ENCODE measurements at places on chromosomes 3 and 15. TPM values are rescaled to one million over a fixed set of nuclear protein-coding genes. Genes with fewer than 3 reads are reported as not detected.

DNA sequence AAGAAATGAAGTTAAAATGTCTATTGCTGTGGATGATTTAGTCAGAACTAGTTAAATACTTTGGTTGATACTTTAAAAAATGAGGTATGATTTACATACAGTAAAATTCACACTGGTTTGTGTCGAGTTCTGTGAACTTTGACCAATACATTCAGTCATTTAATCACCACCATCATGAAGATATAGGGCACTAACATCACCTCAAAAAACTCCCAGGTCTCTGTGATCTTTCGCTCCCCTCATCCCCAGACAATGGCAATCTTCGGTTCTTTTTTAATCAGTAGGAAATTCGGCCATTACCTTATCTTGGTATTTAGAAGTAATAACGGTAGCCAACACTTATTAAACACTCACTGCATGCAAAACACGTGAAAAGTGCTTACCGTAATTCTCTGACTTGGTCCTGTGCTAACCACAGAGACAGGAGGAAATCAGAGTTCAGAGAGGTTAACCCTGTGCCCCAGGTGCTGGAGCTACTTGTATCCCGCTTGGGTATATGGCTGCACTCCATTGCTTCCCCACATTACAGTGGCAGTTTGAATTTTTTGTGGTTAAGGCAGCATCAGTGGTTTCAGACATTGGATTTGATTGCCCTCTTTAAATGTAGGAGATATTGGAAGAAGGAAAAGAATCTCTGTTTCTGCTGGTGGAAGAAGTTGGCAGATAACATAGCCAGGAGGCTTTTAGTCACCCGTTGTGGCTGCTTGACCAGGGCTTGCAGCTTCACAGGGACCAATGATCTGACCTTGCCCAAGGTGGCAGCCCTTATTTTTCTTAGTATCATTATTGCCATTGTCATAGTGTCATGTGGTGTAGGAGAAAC is 4.2 kb downstream of the PLCL2 start:
- H3K27ac ChIP-seq: peak overlapping the region; percentile 92
- H3K36me3 ChIP-seq: no peaks in the 10 kb centered on the region
- peaks cover 10% of the 10 kb centered on the region for H3K27me3 ChIP-seq
- peak overlapping the region; percentile 99 for H3K4me3 ChIP-seq
- DNase-seq: peak; percentile 40
- H3K4me1 ChIP-seq: peaks cover 83% of the 10 kb centered on the region

The NRG4 gene
- polyA plus RNA-seq: not detected

The LSAMP gene
- polyA plus RNA-seq: not detected

DNA sequence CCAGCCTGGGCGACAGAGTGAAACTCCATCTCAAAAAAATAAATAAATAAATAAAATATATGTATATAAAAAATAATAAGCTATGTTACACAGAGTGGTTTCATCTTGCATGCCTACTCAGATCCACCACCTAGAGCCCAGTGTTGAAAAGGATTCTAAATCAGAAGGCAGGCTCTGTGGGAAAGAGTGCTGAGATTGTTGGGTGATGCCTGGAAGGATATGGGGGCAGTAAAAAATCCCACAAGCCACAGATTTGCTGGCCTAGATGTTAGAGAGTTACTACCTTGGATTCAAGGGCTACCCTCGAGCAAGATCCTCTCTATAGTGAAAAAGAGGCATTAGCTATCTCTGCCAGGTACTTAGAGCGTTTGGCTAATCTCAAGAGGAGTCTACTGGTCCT is 144.3 kb downstream of the STAC start:
- H3K4me1 ChIP-seq: no peaks in the 10 kb centered on the region
- H3K27me3 ChIP-seq: peaks cover 2% of the 10 kb centered on the region
- no peak overlapping the region for H3K27ac ChIP-seq

- H3K27ac ChIP-seq: no peak overlapping the region
- DNase-seq: no peak
- H3K27me3 ChIP-seq: peaks cover 2% of the 10 kb centered on the region
- H3K4me1 ChIP-seq: no peaks in the 10 kb centered on the region
Observed at GRCh38 chr3:144590854-144591253, 619.2 kb downstream of the DIPK2A start.

The NAALADL2 gene
- polyA plus RNA-seq: 0.10 TPM

The PLA2G4F gene
- polyA plus RNA-seq: not detected

- H3K4me1 ChIP-seq: no peaks in the 10 kb centered on the region
- no peak for DNase-seq
- no peaks in the 10 kb centered on the region for H3K27me3 ChIP-seq
- no peaks in the 10 kb centered on the region for H3K36me3 ChIP-seq
- no peak overlapping the region for H3K27ac ChIP-seq
- no peak overlapping the region for H3K4me3 ChIP-seq
Observed at GRCh38 chr3:28726840-28727239, 378.2 kb upstream of the AZI2 start.
